ENCODE measurements at places on chromosomes 7 and 10.

DNA sequence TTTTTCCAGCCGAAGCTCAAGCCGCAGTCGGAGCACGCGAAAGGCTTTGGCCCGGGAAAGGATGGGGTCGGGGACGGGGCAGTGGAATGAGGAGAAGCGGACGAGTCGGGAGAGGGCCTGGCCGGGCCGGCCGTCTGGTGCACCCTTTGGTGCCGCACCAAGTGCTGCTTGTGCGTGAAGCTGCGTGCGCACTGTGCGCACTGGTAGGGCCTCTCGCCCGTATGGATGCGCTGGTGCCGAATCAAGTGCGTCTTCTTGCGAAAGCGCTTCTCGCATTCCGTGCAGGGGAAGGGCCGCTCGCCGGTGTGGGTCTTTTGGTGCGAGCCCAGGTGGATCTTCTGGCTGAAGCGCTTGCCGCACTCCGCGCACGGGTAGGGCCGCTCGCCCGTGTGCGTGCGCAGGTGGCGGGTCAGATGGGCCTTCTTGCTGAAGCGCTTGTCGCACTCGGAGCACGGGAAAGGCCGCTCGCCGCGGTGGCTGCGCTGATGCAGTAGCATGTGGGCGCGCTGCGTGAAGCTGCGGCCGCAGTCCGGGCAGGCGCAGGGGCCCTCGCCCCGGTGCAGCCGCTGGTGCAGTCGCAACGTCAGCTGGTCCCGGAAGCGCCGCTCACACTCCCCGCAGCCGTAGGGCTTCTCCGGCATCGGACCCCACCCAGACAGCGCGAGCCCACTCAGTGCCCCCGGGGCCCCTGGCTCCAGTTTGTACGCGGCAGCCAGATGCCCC lies 7.8 kb downstream of the ZNF467 start:
- DNase-seq: no peak

- DNase-seq: no peak
These were observed 1103.7 kb upstream of the CELF2 start for GRCh38 chr10:9913876-9914514.

GRCh38 chr7:157952841-157953645 lies 616.2 kb downstream of the DNAJB6 start:
- DNase-seq: no peak

- DNase-seq: no peak
These were observed at the start of gene STK31 for GRCh38 chr7:23710000-23710399. Gene STK31 (plus strand): TSS chr7:23710219. CDS start chr7:23710286, 67 bp downstream.

- DNase-seq: no peak
These were observed 225.0 kb upstream of the CELF2 start for GRCh38 chr10:10792681-10793080.

DNA sequence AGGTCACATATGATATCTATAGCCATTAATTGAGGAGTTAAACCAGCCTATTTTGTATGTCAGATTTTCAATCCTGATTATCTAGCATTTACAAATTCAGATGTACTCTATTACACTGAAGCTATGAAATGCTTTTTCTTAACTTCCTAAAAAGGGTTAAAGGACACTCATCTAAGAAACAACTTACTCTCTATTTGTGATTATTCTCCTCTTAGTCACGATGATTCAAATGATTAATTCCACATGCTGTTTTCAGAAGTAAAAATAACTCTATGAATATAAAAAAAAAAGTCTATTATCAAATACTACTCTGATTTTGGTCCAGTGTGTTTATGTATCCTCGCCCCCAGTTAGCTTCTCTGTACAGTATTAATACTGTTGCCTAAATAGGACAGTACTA lies 1199.9 kb downstream of the GATA3 start:
- DNase-seq: no peak

- no peak for DNase-seq
These were observed 216.4 kb downstream of the ELFN1 start for GRCh38 chr7:1886361-1887064.

DNA sequence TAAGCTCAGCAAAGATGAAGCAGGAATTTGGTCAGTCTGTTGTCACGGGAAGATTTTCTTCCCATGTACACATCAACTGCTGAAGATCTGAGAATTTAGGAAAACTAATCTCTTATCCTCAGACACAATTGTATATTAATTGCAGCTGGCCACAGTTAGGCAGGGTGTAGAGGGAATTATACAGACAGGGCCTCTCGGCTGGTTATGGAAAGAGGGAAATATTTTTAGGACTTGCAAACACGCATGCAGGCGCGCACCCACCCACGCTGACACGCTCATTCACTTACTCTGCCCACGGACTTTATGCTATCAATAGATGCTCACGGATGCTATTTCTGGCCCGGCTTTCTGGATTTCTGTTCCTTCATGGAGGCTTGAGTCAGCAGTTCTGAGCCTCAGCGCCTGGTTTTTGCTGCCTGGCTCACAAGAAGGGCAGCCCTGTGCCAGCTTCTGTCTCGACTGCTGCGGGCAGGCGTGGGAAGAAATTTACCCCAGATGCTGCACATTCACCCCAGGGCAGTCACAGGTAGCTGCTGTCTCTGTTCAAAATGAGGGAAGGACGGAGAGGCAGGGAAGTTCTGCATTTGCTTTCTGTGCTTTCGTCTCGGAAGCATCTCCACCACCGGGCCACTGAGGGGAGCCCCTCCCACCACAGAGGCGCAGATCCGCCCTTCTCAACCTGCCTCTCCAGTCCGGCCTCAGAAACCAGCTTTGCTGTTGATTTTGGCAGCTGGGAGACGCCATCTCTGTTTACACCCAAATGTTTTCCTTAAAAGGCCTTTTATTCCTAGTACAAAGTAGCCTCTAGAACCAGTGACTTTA lies 116.3 kb upstream of the BTBD16 start:
- DNase-seq: no peak

GRCh38 chr7:141713890-141714289 lies 5.7 kb downstream of the WEE2 start:
- no peak for DNase-seq

DNA sequence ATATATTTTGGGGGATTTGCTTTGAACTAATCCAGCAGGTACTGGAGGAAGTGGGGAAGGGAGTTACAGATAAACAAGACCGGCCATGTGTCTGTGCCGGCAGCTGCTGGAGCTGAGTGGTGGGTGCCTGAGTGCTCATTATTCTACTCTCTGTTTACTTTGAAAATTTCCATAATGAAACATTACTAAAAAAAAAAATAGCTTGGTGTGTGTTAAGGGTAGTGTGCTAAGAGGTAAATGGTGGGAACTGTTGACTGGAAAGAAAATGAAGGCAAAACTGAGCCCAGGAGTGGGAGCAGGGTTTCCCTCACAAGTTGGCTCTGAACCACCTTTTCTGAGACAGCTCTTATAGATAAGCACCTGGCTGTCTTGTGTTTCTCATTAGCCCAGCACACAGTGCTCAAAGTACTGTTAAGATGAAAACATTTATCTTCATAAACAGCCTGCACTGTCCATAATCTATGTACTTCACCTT lies 50.6 kb downstream of the PARD3 start:
- no peak for DNase-seq

Measured in stimulated activated CD8-positive, alpha-beta memory T cell treated with anti-CD3 and anti-CD28 coated beads, Interleukin-15, amount 100 ng/mL, for 24 hours (primary cell).